Pancreas (tissue), 10 donors: ENCODE measurements at places on chromosomes 4 and X. TPM values are rescaled to one million over a fixed set of nuclear protein-coding genes. Genes with fewer than 3 reads are reported as not detected.

- DNase-seq = no peak
These were observed 2.3 kb upstream of the EMD start for GRCh38 chrX:154376774-154377173.

- DNase-seq = no peak
These were observed 29.1 kb downstream of the TBL1X start for GRCh38 chrX:9493936-9494335.

DNA sequence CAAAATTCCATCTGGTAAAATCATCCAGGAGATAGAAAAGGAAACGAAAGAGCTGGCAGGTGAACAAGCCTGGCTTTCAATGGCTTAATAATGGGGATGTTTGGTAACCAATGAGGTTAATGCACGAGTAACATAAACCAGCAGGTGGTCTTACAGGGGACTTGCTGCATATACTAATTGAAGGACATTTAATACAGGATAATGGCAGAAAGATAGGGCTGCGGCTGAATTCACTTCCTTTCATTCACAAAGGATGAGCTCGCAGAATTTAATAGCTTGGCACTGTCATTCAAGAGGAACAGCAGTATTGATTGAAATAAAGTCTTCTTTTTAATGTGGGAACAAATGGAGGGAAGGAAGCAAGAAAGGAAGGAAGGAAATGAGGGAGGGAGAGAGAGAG is 156.3 kb upstream of the RAI2 start:
- DNase-seq = no peak

- DNase-seq = no peak
These were observed 21.1 kb downstream of the SMIM14 start for GRCh38 chr4:39617534-39617933.

GRCh38 chr4:89469930-89470375 is 162.4 kb upstream of the GPRIN3 start:
- no peak for DNase-seq

- no peak for DNase-seq
These were observed 210.8 kb downstream of the MGST2 start for GRCh38 chr4:139876337-139876941.

- no peak for DNase-seq
These were observed 633.5 kb downstream of the RAPGEF2 start for GRCh38 chr4:159736411-159736810.

DNA sequence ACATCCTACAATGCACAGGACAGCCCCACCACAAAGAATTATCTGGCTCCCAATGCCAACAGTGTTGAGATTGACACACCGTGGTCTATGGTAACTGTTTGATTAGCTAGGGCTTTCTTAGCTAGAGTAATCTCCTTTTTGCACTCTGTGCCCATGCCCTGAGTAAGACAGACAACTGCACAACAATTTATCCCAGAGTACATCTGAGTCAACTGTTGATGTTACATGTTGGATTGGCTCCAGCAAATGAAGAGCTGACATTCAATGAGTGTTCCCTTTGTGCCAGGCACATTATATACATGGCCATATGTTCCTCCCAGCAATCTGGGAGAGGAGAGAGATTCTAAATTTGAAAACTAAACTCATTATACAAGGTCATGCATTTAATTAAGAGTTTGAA is 3.9 kb upstream of the FAM9C start:
- no peak for DNase-seq

DNA sequence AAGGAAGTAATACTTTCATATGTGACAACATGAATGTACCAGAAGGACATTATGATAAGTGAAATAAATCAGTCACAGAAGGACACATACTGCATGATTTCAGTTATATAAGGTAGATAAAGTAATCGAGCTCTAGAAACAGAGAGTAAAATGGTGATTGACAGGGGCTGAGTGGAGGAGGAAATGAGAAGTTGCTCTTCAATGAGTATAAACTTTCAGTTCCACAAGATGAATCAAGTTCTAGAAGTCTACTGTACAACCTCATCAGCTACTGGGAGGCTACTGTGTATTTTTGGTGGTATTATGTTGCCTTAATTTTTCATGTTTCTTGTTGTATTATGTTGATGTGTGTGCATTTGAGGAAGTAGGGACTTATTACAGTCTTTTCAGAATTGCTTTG is 270.9 kb upstream of the GRIA3 start:
- no peak for DNase-seq

- DNase-seq = no peak
These were observed 20.7 kb downstream of the TMA16 start for GRCh38 chr4:163515198-163515597.

DNA sequence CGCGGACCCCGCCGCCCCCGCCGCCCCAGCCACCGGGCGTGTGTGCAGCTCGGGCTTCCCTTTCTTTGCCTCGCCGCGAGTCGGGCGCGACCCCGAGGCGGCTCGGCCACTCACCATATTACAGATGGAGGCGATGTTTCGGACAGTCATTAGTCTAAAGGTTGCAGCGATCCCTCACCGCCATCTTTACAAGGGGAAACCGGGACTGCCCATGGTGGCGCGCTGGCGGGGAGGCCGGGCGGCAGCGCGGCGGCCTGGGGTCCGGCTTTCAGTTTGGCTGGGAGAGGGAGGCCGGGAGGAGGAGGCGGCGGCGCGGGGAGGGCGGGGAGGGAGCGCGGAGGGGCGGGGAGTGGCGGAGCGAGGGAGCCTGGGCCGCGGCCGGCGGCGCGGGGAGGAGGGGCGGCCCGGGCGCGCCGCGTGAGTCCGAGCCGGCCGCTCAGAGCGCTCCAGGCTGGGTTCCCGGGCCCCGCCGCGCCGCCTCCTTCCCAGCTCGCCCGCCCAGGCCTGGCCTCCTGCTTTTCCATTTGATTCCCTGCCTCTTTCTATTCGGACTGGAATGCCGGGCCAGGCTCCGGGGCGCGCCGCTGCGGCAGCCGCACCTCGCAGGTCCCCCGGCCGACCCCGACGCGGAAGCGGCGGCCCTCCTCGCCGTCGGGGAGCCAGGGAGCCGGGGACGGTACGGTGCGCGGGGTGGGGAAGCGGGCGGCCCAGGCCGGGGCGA is at the start of gene USP46:
Gene USP46, minus strand, starts transcription at position 301 of the 721 bp plus-strand sequence. Its CDS starts 151 bp downstream, at position 150.
- peak; percentile 75 for DNase-seq

GRCh38 chr4:94603170-94603747 is 151.5 kb downstream of the PDLIM5 start:
- DNase-seq = no peak

- DNase-seq = no peak
These were observed 1.9 kb downstream of the NEUROG2 start for GRCh38 chr4:112513971-112514646.

DNA sequence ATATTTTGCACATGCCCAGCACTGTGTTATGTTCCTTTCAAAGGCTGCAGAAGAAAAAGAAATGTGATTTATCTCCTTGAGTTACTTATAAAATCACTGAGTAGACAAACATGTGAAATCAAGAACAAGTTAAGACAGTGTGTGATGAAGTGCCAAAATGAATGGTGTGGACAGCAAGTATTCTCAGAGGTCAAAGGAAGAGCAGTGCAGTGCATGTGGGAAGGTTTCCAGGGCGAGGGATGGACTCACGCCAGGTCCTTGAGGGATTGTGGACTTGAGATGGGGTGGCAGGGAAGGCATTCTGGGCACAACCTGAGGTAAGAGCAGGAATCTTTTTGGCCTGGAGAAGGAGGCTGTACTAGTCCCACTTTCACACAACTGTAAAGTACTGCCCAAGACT is 115.5 kb downstream of the FNIP2 start:
- DNase-seq = no peak

DNA sequence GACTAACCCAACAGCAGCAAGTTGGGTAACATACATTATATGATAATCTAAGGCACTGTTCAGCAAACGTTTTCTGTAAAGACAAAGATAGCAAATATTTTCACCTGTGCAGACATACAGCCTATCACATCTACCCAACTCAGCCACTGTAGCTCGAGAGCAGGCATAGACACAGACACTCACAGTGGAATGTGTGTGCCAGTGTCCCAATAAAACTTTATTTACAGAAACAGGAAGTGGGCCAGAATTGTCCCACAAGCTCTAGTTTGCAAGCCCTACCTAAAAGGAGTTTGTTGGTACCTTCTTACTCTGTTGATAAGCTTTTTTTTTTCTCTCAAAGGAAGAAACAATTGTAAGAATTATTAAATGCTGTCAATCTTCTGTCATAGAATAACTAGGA is 11.9 kb upstream of the FAM9A start:
- DNase-seq = no peak

DNA sequence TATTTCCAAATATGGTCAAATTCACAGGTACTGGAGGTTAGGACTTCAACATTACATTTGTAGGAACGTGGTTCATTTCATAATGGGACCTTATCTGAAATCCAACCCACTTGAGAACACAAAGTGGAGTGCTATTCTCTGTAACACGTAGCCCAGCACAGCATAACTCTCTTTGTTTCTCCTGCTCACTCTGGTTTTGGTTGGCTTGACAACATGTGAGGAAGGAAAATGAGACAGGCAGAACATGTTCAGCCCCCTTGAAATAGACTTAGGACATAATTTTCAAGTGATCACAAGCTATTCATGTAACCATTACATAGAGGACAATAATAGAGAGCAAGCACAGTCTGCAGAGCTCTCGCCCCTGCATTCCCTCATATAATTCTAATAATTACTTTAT is 115.1 kb upstream of the SMIM10 start:
- DNase-seq = no peak

- DNase-seq = no peak
These were observed 14.7 kb upstream of the RBMXL3 start for GRCh38 chrX:115174548-115174947.

DNA sequence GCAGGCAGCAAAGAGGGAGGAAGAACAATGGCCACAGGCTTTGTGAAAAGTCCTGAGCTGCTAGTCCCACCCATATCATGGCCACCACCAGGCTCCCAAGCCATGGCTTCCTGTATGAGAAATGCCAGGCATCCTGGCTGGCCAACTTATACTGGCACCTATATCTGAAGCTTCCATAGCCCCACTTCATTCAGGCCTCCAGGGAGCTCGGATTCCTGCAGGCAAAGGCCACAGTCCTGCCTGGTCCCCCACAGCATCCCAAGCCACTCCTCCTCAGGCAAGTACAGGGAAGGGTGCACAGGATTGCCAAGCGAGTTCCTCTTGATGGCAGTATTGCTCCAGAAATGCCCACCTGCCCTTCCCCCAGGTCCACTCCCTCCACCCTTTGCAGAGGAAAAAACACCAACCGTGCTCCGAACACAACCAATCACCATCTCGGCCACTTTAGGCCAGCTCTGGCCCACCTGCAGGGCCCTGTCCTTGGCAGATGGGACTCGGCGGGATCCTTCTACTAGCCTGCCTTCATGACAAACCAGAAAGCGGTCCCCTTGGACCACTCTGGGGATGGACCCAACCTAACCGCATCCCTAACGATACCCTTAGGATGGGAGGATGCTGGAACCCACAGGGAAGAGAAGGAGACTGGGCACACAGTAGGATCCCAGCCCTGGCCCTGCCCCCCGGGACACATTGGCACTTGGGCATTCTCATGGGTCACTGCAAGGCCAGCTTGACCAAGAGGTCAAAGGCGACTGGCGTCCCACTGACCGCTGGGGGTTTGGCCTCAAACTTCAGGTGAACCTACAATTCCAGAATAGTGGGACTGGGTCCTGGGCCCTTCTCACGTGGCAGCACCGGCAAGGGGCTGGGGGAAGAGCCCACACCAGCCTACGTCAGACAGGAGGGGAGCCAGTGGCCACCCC is 220.4 kb upstream of the AGTR2 start:
- peak; percentile 53 for DNase-seq

DNA sequence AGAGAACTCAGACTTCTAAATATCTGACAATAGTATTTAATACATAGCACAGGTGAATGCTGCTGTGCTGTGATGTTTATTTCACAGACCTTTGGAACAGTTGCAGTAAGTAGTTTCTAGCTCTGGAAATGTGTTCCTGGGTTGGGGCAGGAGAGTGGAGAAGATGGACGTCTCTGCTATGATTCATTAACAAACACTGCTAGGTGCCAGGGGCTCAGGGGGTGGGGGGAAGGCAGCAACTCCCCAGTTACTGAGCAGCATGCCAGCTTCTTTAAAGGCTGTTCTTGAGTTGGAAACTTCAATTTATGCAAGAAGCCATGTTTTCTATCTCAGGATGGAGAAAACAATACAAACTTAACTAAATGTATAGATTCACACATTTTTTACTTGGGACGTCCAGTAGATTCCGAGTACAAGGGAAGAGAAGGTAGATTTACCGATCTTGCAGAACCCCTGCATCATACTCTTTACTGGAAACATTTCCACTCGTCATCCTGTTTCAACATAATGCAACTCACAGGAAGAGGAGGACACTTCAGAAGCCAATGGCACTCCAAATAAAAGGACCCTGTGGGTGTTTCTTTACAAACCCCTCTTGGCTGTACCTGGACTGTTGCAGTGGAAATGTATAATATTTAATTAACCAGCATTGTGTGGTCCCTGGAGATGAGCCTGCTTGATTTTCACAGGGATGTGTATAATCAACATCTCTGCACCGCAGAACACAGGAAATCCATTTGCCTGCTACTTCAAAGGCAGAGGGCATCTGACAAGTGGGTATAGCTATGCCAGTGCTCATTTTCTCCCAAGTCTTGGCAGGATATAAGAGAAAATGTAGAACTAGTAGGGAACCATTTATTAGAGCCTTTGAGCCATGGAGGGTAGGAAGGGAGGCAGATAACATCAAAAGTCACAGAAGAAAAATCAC is 171.4 kb downstream of the SH3KBP1 start:
- no peak for DNase-seq

GRCh38 chr4:163332526-163333406 is at the start of gene NPY1R:
Gene NPY1R, minus strand, starts transcription at chr4:163332596. Its CDS starts 6,042 bp downstream, at chr4:163326554.
- DNase-seq = peak; percentile 80

- no peak for DNase-seq
These were observed 64.7 kb downstream of the IL13RA2 start for GRCh38 chrX:114952696-114953095.

GRCh38 chr4:86502081-86502480 is 92.0 kb upstream of the PTPN13 start:
- no peak for DNase-seq

DNA sequence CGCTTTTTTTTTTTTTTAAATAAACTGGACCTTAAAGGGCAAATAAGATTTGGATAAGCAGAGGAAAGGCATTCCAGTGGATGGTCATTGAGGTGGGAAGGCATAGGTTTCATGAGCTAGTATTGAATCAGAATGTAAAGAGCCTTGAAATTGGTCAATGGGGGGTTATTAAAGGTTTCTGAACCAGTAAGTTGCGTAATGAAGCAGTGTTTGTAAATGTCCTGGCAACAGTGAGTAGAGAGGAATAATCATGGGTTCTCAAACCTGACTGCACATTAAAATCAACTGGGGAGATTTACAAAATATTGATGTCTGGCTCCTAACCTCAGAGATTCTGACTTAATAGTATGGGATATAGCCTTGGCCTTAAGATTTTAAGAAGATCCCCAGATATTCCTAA is 23.2 kb upstream of the AMOT start:
- no peak for DNase-seq

The CCNA2 gene
- 0.19 TPM for total RNA-seq

The UGT2B17 gene
- total RNA-seq = 1.1 TPM

The CXorf51B gene
- total RNA-seq = not detected

The CDS1 gene
- 3.2 TPM for total RNA-seq

The L1CAM gene
- total RNA-seq = 0.98 TPM

The CSAG2 gene
- not detected for total RNA-seq

The AKAP4 gene
- total RNA-seq = not detected

The SGMS2 gene
- total RNA-seq = 16.1 TPM

The SPOCK3 gene
- total RNA-seq = 1.3 TPM

The HMX1 gene
- total RNA-seq = not detected

The AMOT gene
- total RNA-seq = 14.4 TPM

The MORC4 gene
- 9.3 TPM for total RNA-seq

The KLHL8 gene
- total RNA-seq = 5.7 TPM

The CT45A3 gene
- total RNA-seq = not detected

The RBM47 gene
- 59.6 TPM for total RNA-seq
